ENCODE measurements at places on chromosomes 11 and 22. TPM values are rescaled to one million over a fixed set of nuclear protein-coding genes. Genes with fewer than 3 reads are reported as not detected.

The LGR4 gene
- 0.24 TPM for total RNA-seq

The AP1B1 gene
- total RNA-seq: 83.7 TPM

DNA sequence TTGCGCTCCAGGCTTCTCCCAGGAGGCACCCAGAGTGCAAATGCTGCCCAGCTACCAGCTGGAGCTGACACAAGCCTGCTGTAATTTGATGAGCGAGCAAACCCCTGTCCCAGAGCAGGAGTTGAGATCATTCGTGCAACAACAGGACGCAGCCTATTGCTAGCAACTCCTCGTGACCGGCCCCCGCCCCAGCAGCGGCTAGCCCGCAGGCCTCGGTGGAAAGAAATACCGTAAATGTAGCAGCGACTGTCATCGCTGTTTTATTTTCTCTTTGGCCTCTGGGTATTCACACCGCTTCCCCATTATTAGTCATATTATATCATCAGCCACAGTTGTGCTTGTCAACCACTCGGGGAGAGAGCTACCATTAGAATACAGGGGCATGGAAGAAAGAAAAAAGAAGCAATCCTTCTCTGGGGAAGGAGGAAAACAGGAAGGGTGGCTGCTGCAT, 59.2 kb upstream of the ATXN10 start:
- ATAC-seq: peak; percentile 77

DNA sequence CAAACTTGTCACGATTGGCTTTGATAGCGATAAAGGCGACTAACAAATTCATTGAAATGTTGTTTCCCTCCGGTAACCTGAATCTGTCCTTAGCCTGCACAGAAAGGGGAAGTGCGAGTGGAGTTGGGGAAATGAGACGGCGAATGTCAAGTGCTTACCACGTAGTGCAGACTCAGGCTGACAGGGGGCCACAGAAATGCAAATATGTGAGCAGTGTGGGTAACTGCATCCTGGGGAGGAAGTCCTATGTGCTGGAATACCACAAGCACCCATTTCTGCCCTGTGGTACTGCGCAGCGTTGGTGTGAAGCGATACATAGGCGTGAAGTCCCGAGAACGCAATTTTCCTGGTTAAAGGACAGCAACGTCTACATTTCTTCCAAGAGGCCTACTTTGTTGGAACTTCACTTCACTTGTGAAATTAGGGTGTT, 869 bp upstream of the EIF4ENIF1 start:
- ATAC-seq: peak; percentile 77

GRCh38 chr11:61134801-61135257, 26.4 kb downstream of the VPS37C start:
- ATAC-seq: no peak

DNA sequence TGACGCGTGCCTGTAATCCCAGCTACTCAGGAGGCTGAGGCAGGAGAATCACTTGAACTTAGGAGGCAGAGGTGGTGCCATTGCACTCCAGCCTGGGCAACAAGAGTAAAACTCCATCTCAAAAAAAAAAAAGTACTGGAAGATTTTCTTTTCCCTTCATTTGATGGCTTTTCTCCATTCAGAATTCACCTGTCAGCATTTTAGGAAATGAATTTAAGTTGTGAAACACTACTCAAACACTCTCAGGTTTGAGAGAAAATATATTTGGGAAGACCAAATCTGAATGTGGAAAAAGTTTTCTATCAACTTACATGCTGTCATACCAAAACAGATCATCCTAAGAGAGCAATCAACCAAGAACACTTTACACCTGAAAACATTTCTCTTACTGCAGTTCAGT, 2.7 kb downstream of the EIF4ENIF1 start:
- ATAC-seq: no peak

The OR5A1 gene
- not detected for total RNA-seq

- no peak for ATAC-seq
Observed at GRCh38 chr11:1129611-1130160, 28.1 kb upstream of the MUC5AC start.

DNA sequence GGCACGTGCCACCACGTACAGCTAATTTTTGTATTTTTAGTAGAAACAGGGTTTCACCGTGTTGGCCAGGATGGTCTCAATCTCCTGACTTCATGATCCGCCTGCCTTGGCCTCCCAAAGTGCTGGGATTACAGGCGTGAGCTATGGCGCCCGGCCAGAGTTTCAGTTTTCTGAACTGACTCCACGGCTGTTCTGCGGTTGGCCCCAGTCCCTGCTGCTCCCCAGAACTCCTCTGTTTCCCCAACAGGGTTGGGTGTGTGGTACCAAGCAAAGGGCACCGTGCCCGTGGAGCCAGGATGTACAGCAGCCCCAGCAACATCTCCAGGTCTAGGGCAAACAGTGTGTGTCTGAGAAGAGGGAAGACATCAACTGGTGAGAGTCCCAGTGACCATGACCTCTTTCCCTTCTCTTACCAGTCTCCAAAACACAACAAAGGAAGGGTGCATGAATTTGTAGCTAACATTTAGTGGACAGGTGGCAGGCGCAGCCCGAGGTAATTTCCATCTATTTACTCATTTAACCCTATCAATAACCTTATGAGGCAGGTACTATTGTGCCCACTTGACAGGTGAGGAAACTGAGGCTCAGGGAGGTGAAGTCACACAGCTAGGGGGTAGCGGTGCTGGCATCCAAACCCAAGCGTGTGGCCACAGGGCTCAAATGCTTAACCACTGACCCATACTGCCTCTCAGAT, 57.0 kb upstream of the RBFOX2 start:
- no peak for ATAC-seq

DNA sequence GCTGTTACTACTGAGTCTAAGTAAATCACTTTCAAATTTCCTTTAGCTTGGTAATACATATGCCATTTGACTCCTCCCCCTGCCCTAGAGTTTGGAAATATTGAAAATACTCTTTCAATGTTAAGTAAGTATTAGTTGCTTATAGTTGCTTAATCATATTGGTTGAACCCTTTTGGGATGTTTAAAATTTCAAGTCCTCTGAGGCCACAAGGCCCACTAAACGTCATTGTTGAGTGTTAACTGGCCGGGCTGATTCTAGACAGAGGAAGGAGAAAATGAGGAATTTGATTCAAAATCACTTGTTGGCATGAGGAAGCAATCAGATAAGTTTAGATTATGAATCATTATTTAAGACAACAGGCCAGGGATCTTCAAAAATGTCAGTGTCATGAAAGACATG, 8.5 kb downstream of the NAV2 start:
- ATAC-seq: no peak

DNA sequence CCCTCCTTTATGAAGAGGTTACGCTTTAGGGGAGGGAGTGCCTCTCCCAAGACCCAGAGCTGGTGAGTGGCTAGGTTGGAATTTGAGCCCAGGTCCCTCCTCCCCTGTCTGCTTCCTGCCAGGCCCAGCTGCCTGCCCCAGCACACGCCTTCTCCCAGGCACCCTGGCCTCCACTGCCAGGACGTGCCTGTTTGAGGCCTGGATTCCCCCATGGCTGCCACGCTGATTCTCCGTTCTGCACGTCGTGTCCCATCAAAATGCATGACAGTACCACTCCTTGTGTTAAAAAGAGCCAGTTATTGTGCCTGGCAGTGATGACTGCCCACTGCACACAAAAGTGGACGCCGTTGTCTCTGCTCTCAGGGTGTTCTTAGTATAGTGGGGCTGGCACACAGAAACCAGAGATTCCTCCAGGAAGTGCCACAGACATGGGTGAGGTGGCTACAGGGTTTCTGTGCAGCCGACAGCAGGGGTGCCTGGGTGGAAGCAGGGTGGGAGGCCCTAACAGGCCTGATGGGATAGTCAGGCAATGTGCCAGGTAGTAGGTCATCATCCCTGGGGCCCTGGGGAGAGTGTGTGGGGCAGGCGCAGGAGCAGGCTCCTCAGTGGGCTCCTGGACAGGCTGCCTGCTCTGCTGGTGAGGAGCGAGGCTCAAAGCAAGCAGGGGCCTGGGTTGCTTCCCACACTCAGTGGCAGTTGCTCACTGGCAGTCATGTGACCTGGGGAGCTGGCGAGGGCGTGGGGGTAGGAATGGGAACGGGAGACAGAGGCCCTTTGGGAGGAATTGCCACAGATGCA, 24.2 kb downstream of the MED15 start:
- no peak for ATAC-seq

- ATAC-seq: no peak
Observed at GRCh38 chr11:15927196-15927863, 429.0 kb downstream of the SOX6 start.

GRCh38 chr11:79049741-79050179, 391.1 kb downstream of the TENM4 start:
- ATAC-seq: no peak
